ENCODE measurements at places on chromosomes 16 and 17. TPM values are rescaled to one million over a fixed set of nuclear protein-coding genes. Genes with fewer than 3 reads are reported as not detected.

Gene GSG1L
- not detected for total RNA-seq

Gene SLC52A1
- total RNA-seq: 0.41 TPM

Gene RASL10B
- 0.09 TPM for total RNA-seq

Gene OR1D5
- total RNA-seq: not detected

Gene ASGR1
- total RNA-seq: 1.0 TPM

Gene SMIM5
- total RNA-seq: 0.32 TPM

Gene SCIMP
- total RNA-seq: not detected

Gene FNDC8
- total RNA-seq: 0.07 TPM
